ENCODE measurements at places on chromosomes 16 and 17.

DNA sequence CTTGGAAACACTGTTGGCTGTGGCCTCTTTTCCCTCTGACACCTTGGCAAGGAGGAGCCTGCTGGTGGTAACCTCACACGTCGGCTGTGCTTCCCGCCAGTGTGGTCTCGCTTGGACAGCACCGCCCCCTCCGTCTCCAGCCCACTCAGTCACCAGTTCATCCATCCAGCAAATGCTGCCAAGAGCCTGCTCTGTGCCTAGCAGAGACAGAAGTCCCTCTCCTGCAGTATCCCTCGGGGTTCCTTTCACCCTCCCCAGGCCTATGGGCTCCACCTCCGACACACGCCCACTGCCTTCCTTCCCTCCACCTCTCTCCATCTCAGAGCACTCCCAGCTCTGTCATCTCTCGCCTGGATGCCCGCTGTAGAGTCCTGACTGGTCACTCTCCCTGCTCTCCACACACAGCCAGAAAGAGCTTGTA is 12.3 kb downstream of the CACNG4 start:
- no peak for DNase-seq

- no peak for DNase-seq
These were observed 957.1 kb upstream of the RBFOX1 start for GRCh38 chr16:6375465-6376075.

GRCh38 chr17:45022655-45023339 is 28.6 kb downstream of the DCAKD start:
- no peak for DNase-seq

GRCh38 chr16:10828851-10829366 is 10.3 kb upstream of the TVP23A start:
- peak; percentile 59 for DNase-seq

- DNase-seq: peak; percentile 91
These were observed at the start of gene TOM1L1 for GRCh38 chr17:54900457-54901229. Gene TOM1L1 (plus strand): TSS chr17:54900852. CDS start chr17:54900866, 14 bp downstream.

DNA sequence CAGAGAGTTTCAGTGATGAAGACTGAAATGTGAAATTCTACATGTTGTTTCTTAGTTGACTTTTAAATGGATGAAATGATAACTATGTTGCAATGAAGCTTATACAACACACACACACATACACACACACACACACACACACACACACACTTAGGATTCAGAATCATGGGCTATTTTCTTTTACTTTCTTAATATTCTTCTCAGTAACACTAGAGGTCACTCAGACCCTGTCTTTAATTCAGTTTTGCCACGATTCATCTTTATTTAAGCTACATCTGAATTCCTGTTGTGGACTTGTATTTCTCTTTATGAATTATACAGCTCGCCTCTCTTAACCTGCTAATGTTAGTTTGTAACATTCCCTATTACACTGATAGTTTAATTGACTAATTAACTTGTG is 109.6 kb upstream of the GOT2 start:
- no peak for DNase-seq

- peak; percentile 90 for DNase-seq
These were observed 12.6 kb upstream of the TCF25 start for GRCh38 chr16:89860747-89861304.

GRCh38 chr17:58371300-58371950 is 19.4 kb upstream of the SUPT4H1 start:
- no peak for DNase-seq

GRCh38 chr16:6484081-6484480 is 848.6 kb upstream of the RBFOX1 start:
- no peak for DNase-seq

- no peak for DNase-seq
These were observed 18.1 kb downstream of the PIPOX start for GRCh38 chr17:29061036-29061435.

- DNase-seq: no peak
These were observed 8.6 kb downstream of the C16orf90 start for GRCh38 chr16:3486506-3487215.

DNA sequence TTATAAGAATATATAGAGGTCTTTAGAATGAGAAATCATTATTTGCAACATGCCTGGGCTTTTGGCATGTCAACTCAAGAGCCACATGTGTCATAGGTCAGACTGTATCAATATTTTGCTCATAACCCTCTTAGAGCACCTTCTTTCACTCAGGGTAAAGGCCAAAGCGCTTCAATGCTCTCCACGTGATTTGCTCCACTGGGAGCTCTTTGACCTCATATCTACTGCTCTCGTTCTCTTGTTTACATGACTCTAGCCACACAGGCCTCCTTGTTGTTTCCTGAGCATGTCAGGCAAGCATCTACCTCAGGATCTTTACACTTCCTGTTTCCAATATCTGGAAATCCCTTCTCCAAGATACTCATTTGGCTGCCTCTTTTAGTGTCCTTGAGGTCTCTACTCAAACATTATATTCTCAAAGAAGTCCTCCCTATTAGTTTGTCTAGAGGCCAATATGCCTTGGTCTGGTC is 148.4 kb downstream of the TOX3 start:
- no peak for DNase-seq

- no peak for DNase-seq
These were observed 19.4 kb downstream of the PLCG2 start for GRCh38 chr16:81798311-81799137.

- peak; percentile 61 for DNase-seq
These were observed 14.5 kb downstream of the TUBG1 start for GRCh38 chr17:42623732-42624596.

DNA sequence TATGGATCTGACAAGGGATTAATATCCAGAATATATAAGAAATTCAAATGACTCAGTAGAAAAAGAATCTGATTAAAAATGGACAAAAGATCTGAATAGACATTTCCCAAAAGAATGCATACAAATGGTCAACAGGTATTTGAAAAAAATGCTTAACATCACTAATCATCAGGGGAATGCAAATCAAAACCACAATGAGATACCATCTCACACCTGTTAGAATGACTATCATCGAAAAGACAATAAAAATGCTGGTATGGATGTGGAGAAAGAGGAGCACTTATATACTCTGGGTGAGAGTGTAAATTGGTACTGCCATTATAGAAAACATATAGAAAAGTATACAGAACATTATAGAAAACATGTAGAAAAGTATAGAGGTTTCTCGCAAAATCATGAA is 16.4 kb upstream of the HS3ST2 start:
- DNase-seq: no peak

DNA sequence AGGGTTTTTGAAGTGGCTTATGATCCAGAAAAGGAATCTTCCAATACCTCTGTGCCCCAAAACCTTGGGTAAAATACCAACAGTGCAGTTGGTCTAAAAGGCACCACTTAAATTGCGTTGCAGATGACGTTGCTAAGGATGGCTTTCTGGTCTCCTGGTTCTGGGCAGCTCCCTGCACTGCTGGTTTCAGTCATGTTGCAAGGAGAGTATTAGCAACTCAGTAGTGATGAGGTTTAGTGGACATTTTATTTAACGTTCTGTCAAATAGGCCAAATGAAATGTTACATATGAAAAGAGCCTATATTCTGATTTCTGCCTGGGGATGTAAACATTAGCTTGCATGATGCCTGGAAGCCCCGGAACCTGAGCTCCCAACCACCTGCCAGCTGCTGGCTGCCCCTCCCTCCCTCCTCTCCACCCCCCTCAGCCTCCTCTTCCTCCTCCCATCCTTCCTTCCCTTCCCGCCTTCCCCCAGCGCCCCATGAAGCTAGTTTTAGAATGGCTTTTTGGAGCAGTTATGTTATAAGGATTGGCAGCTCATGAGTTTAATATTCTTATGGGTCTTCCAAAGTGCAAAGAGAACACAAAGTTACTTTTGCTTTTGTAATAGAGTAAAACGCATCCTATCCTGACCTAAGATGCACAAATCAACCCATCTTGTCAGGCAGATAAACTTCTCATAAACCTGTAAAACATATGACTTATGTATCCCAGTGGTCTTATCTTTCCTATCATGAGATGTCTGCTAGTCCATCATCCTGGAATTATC is 20.7 kb downstream of the CD7 start:
- no peak for DNase-seq

DNA sequence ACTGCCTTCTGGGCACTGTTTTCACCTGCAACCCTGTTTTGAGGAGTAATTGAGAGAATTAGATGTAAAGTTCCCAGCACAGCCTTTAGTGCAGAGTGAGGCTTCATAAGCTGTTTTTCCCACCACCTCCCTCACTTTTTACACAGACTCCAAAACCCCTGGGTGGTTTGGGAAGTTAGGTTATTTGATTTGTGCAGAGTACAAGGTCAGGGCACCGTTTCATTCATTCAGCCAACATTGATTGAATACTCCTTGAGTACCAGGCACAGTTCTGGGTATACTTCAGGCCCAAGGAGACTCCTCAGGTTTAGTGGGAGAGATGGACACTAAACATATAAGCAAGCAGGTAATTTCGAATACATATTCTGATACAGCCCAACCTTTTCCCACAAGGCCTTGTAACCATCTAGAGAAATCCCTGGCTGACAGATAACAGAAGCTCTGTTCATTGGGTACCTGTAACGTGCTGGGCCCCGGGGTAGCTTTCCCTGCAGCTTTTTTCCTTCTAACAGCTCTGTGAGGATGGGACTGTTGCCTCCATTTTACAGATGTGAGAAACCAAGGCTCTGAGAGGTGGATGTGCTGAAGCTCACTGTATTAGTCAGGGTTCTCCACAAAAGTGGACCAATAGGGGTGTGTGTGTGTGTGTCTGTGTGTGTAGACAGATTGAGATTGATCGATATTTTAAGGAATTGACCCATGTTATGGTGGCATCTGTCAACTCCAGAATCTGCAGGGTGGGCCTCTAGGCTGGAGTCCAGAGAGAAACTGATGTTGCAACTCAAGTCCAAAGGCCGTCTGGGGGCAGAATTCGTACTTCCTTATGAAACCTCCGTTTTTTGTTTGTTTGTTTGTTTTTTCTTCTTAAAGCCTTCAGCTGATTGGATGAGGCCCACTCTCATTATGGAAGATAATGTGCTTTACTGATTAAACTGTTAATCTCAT is 234.7 kb downstream of the SNX29 start:
- no peak for DNase-seq

GRCh38 chr17:65099941-65100315 is 37.2 kb upstream of the RGS9 start:
- DNase-seq: peak; percentile 65

- DNase-seq: no peak
These were observed 14.3 kb upstream of the ATF7IP2 start for GRCh38 chr16:10371592-10371991.

DNA sequence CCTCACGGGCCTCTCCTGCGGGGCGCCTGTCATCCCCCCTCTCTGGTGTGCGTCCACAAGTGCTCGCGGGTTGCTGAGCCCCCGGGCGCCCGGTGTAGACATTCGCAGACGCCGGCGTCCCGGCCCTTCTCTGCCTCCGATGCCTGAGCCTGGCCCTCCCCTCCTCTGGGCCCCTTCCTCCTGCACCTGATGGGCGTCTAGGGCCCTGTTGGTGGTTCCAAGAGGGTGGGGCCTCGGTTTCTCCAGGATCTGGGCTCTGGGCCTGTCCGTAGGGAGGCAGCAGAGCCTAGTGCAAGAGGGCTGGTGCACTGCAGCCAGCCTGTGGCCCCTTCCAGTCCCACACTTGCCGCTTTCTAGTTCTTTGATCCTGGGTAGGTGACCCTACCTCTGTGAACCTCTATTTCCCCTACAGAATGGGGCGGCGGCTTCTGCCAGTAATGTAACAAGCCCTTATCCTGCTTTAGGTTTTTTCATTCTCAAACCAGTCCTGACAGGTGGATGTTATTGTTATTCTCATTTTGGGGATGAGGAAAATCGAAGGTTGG is 623 bp downstream of the E4F1 start:
- no peak for DNase-seq

DNA sequence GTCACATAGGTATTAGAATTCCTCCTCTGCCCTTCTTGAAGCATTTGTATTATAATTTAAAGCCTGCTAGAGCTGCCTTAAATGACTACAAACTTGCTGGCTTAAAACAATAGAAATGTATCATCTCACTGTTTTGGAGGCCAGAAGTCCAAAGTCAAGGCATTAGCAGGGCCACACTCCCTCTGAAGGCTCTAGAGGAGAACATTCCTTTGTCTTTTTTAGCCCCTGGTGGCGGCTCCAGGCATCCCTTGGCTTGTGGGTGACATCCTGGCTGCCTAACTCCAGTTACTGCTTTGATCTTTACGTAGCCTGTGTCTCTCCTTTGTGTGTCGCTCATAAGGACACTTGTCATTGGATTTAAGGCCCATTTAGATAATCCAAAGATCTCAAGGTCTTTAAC is 186.6 kb upstream of the SALL1 start:
- no peak for DNase-seq

DNA sequence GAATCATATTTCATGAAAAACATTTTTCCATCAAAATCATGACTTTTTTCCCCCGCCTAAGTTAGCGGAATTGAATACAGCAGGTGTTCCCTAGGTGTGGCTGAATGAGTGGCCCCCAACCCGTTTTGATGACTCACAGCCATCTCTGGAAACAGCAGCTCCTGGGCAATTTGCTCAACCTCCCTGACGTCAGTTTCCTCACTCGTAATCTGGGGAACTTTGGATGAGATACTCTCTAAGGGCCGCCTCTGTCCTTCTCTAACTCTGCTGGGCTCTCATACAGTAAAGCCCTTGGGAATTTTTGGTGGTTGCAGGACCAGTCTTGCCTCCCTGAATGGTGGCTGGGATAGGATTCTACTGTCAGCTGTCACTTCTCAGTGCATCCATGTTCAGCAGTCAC is 11.6 kb upstream of the NTN1 start:
- no peak for DNase-seq

- no peak for DNase-seq
These were observed 86.2 kb downstream of the EFCAB5 start for GRCh38 chr17:30027676-30028075.
